Sciatic nerve (tissue), 2 donors: ENCODE measurements at places on chromosomes 4 and X.

- no peak for DNase-seq
These were observed 56.4 kb downstream of the IRF2 start for GRCh38 chr4:184417802-184418511.

- DNase-seq = no peak
These were observed 632.4 kb upstream of the ZFP42 start for GRCh38 chr4:187362937-187363857.

- no peak for DNase-seq
These were observed 80.9 kb downstream of the RFC1 start for GRCh38 chr4:39285111-39285795.

- DNase-seq = no peak
These were observed 5.8 kb upstream of the ATP1B4 start for GRCh38 chrX:120356084-120356483.

DNA sequence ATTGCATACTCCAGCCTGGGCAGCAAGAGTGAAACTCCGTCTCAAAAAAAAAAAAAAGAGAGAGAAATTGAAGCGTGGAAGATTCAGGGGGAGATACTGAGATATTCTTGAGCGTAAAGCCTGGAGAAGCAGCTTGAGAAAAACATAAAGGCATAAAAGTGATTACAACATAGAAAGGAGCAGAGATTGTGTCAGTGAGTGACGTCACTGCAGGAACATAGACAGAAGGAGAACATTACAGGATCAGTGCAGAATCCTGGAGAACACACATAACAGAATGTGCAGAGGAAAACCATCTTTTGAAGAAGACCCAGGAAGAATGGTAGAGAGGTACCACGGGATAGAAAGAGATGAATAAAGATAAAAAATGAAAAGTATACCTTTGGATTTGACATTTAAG, 147.0 kb downstream of the APBB2 start:
- no peak for DNase-seq

DNA sequence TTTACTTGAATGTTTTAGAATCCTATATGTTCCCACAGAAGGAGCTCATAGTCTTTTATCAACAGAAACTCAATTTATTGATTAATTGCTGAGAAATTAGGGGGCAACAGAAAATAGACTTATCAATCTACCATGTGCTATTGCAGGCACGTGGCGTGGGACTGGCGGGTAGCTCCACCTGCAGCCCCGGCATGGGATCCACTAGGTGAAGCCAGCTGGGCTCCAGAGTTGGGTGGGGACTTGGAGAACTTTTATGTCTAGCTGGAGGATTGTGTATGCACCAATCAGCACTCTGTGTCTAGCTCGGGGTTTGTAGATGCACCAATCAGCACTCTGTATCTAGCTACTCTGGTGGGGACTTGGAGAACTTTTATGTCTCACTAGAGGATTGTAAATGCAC, 3.3 kb upstream of the OCIAD1 start:
- DNase-seq = no peak

GRCh38 chr4:52914051-52914605, 52.0 kb downstream of the RASL11B start:
- DNase-seq = no peak

GRCh38 chr4:4862071-4862551, 2.6 kb downstream of the MSX1 start:
- DNase-seq = no peak
